ENCODE measurements at places on chromosomes 6 and 20.

GRCh38 chr6:11428371-11428770 is 109.2 kb upstream of the TMEM170B start:
- no peak for DNase-seq

- DNase-seq, result no peak
Measured at GRCh38 chr6:35492974-35493284, 4.0 kb downstream of the TEAD3 start.

DNA sequence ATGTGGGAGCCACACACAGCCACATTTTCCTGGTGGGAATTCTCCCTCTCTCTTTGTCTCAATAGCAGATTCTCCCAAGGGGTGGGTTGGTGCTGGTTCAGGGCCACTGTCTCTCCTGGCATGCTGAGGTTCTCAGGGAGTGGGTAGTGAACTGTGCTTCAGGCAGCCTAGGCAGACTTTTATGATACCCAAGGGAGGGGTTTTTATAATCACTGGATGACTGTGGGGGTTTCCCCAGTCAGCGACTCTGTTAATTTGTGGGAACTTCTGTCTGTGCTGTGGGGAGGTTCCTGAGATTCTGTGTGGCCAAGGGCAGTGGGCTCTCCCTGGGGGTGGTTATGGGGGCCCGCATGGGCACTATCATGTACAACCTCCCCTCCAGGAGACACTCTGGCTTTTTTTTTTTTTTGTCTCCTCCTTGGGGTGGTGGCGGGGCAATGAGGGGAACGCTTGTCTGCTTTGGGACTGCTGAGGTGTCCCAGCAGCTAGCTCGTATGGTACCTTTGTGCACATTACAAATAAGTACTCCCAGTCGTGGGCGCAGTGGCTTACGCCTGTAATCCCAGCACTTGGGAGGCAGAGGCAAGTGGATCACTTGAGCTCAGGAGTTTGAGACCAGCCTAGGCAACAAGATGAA is 10.0 kb downstream of the PTK7 start:
- DNase-seq, result no peak

GRCh38 chr6:40924839-40925238 is 114.2 kb downstream of the UNC5CL start:
- no peak for DNase-seq

GRCh38 chr6:106488494-106489370 is 128.2 kb downstream of the CRYBG1 start:
- DNase-seq, result no peak

GRCh38 chr6:83511266-83511665 is 1.1 kb upstream of the PRSS35 start:
- DNase-seq, result no peak

- no peak for DNase-seq
Measured at GRCh38 chr6:135380793-135381192, 116.7 kb downstream of the AHI1 start.

- no peak for DNase-seq
Measured at GRCh38 chr6:135586844-135587243, 89.3 kb upstream of the AHI1 start.

GRCh38 chr6:34855463-34855862 is 32.4 kb downstream of the TAF11 start:
- DNase-seq, result no peak

GRCh38 chr6:137944793-137945498 is 77.9 kb downstream of the TNFAIP3 start:
- no peak for DNase-seq

- DNase-seq, result no peak
Measured at GRCh38 chr6:57242505-57242904, 20.4 kb upstream of the RAB23 start.

GRCh38 chr20:35436177-35436573 is 1.9 kb downstream of the GDF5 start:
- DNase-seq, result no peak

DNA sequence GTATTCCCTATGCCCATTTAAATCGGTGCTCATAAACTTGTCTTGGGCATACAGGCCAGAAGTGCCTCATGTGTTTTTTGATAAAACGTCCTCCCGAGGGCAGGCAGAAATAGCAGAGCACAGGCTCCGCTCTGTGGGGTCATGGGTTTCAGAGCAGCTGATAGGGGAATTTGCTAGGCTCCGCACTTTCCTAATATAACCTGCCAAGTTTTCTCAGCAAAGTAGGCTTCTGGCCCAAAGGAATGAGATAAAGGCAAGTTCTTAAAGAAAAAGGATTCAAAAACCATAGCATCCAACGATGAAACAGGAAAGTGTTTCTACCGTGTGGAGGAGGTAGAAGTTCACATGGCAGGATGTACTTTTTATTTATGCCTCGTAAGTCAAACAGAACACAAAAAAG is 69.8 kb upstream of the RALGAPA2 start:
- DNase-seq, result no peak

GRCh38 chr6:20575125-20575524 is 40.9 kb downstream of the CDKAL1 start:
- no peak for DNase-seq

GRCh38 chr6:16596616-16597331 is 164.5 kb downstream of the ATXN1 start:
- DNase-seq, result no peak

DNA sequence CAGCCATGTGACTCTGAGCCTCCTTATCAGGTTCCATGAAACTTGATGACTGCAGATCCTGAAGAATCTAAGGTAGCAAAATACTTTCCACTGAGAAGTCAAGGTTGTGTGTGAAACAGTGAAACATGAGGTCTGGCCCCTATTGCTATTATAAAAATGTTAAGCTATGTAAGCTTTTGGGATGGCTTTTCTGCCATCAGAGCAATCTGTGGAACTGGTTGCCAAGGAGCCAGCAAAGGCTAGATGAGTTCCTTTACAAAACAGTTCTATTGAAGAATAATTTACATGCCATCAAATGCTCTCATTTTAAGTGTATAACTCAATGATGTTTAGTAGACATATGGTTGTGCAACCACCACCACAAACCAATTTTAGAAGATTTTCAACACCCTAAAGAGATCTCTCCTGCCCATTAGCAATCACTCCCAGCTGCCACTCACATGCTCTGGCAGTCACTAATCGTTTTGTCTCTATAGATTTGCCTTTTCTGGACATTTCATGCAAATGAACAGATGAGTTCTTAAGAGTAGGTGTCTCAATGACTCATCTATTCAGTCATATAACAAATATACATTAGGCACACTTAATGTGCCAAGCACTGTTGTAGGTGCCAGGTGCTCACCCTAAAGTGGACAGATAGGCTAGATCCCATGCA is 19.9 kb upstream of the MEP1A start:
- DNase-seq, result no peak

DNA sequence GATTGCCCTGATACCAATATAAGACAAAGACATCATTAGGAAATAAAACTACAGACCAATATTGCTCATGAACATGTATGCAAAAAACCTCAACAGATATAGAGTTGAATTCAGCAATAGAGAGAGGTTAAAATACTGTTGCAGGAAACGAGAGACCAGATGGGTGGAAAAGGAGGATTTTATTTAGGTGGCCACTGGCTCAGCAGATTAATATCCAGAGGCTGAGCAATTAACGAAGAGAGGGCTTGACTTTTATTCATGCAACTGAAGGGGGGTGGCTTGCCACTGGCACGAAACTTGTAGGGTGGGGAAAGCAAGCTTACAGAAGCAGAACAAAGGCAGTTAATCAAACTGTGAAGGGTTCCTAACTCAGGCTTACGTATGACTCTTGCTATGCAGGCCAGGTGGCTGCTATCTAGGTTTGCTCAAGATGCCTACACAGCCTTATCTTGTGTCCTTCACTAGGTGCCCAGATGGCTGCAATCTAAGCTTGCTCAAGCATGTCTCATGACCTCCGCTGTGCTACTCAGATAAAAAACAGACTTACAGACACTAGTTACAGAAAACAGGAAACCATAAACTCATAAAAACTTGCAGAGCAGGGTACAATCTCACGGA is 126.4 kb downstream of the MMUT start:
- no peak for DNase-seq

DNA sequence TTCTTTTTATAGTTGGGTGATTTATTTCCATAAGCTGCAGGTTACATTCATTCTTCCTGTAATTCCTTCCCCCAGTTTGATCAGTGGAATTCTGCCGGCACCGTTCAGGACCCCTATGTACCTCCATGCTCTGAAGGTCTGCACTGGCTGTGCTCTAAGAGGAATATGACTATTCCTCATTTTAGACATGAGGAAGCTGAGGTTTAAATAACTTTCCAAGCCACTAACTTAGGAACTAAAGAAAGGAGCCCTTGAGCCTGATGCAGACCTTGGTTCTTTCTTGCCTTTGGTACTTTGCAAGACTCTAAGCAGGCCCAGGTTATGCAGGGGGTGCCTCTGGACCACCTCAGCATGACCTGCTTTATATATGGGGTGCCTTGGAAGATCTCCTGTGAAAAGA is 318.5 kb downstream of the QKI start:
- no peak for DNase-seq

- DNase-seq, result no peak
Measured at GRCh38 chr6:13243033-13243432, 85.3 kb downstream of the TBC1D7 start.

- DNase-seq, result no peak
Measured at GRCh38 chr6:168292826-168293225, 26.8 kb downstream of the DACT2 start.

DNA sequence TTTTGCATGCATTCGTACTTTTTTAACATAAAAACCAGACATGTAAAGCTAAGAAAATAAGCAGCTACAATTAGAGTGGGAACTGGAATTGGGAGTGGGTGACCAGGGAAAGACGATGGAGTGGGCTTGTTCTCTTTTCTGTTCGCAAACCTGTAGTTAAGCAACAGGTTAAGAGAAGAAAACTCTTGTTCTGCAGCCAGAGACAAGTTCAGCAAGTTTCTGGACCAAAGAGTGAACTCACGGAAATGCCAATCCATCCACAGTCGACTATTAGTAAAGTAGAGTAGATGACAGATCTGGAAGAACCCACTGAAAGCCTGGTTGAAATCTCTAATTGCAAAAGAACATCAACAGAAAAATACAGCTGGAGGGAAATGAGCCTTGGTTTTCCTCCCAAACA is 197.8 kb downstream of the TFAP2A start:
- no peak for DNase-seq

DNA sequence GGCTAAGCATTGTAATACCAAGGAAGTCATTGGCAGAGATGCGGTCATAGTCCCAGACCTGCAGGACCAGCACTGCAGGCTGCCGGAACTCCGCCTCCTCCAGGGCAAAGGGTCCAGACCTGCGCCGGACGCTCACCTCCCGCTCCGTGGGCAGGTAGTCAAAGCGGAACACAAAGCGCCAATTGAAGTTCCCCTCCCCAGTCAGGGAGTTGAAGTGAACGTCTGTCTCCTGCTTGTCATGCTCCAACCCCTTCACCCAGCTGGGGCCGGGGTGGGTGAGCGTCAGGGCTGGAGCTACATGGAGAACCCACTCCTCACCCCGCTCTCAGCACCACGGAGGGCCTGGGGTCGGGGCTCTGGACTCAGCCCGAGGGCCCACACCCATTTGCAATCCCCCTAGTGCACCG is 18.2 kb downstream of the ERGIC3 start:
- DNase-seq, result no peak

GRCh38 chr20:58837717-58838116 is 13.0 kb downstream of the GNAS-AS1 start:
- DNase-seq, result no peak

GRCh38 chr6:142469220-142469619 is 167.4 kb downstream of the ADGRG6 start:
- DNase-seq, result no peak

DNA sequence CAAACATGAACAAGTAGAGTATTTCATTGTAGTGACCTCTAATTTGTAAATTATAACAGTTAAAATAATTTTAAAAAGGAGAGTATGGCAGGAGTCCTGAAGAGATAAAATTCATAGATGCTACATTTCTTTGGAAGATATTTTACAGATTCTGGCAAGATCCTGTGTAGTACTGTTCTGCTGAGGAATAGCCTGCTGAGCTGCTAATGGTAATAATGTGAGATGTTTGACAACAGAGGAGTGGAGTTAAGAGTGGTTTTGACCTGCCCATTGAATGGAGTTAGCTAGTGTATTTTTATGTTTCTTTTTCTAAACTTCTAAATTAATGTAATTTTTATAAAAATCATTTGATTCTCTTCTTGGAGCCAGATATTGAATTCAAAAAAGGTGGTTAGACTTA is 11.8 kb downstream of the CLVS2 start:
- no peak for DNase-seq

GRCh38 chr20:47740862-47741184 is 44.5 kb downstream of the SULF2 start:
- no peak for DNase-seq

DNA sequence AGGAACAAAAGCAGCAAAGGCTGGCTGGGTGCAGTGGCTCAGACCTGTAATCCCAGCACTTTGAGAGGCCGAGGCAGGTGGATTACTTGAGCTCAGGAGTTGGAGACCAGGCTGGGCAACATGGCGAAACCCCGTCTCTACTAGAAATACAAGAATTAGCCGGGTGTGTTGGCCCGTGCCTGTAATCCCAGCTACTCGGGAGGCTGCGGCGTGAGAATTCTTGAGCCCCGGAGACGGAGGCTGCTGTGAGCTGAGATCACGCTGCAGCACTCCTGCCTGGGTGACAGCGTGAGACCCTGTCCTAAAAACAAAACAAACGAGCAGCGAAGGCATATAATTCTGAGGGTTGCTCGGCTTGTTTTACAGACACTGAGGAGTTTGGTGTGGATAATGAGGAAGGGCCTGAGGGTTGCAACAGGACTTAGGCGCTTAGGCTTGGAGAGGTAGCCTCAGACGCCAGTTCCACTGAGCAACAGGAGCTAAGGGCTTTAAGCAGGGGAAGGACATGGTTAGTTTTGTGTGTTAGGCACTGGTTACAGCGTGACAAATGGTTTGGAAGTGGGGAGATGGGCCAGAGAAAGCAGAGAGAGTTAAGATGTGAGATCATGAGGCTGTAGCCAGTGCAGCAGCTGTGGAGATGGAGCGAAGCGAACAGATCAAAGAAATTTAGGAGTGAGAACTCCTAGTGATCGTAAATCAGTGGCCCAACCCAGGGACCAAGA is 1.2 kb downstream of the MYH7B start:
- no peak for DNase-seq

DNA sequence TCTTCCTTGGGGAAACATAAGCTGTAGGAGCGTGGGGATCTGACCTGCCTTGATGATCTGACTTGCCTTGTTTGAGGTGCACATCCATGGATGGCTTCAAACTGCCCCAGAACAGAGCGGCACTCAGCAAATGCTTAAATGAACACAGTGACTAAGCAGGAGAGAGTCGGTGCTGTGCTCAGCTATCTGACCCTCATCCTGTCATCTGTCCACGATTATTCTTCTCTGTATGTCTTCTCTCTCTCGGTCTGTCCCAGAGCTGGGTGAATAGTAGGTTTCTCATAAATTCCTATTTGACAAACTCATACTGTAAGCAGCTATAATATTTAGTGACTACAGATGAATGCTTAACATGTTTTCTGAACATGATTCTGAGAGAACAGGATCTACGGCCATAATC is 37.3 kb downstream of the TRAM2 start:
- no peak for DNase-seq

GRCh38 chr20:62617711-62618483 is 24.4 kb upstream of the SLCO4A1 start:
- DNase-seq, result peak; percentile 51

DNA sequence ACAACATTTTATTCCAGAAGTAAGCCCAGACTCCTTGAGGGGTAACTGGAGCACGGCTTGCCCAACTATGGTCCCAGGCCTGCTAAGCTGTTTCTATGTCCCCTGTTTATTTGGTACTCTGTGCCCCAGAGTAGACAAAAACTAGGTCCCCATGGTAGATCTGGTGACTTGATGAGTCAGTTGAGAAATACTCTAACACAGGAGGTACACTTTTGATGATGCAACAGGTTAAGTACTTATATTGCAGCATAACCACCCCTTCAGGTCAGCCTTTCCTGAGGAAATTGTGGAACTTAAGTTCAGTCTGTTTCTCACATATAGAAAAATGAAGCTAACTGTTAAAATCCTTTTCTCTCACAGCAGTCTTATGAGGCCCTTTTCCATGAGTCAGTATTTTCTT is 19.6 kb downstream of the TTPAL start:
- no peak for DNase-seq
